ENCODE measurements at places on chromosomes 3 and 15.

- DNase-seq: no peak
Observed at GRCh38 chr15:52415628-52416027, 113.1 kb downstream of the MYO5A start.

DNA sequence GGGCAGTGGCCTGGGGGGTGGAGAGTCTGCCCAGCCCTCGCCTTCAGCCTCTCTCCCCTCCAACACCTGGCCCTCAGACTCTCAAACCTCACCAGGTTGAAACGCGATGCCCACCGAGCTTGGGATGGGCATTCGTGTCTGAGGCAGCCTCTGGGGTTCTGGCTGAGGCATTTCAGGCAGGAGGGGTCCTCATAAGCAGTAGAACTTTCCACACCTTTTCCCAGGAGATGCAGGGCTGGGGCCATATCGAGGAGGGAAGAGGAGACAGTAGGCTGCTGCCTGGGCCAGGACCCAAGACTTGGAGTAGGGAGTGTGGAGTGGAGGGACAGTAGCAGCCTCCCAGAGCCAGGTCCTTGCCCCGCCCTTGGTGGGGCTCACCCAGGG lies 24.6 kb downstream of the ACAA1 start:
- DNase-seq: no peak

- no peak for DNase-seq
Observed at GRCh38 chr3:98921957-98922356, 20.5 kb upstream of the DCBLD2 start.

GRCh38 chr3:149247008-149247710 lies 25.5 kb upstream of the CP start:
- no peak for DNase-seq

DNA sequence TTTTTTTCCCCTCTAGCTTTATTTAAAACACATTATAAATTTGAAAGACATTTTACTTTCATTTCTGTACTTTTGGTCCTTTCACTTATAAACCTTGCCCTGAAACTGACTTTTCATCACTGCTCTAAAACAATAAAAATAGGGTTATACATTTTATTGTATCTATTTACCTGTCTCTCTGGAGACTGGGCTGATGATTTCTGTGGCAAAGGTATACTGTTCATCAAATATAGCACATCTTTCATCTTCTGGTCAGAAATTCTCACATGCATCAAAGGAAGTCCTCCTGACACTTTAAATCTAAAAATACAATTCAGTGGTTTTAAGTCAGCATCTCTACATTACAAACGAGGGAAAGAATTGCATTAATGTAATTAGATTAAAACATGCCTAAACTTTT lies 86.1 kb downstream of the VPS13C start:
- DNase-seq: no peak

- no peak for DNase-seq
Observed at GRCh38 chr15:99504071-99504822, 61.5 kb upstream of the MEF2A start.

GRCh38 chr3:128242818-128243601 lies 89.7 kb downstream of the EEFSEC start:
- no peak for DNase-seq

DNA sequence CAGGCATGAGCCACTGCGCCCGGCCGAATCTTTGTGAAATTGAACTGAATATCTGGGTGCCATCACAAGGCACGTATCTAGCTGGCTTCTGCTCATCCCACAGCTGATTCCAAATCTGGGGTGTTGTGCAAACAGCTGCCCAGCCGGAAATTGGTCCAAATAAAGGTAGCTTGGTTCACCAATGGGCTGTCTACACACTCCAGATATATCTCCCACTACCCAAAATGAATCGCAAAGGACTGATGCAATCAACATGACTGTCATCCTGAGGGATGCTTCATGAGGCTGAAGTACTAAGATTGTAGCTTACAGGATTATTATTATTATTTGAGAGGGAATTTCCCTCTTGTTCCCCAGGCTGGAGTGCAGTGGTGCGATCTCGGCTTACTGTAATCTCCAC lies 28.1 kb downstream of the LARP6 start:
- no peak for DNase-seq

- DNase-seq: no peak
Observed at GRCh38 chr15:53618461-53618860, 141.0 kb downstream of the WDR72 start.

DNA sequence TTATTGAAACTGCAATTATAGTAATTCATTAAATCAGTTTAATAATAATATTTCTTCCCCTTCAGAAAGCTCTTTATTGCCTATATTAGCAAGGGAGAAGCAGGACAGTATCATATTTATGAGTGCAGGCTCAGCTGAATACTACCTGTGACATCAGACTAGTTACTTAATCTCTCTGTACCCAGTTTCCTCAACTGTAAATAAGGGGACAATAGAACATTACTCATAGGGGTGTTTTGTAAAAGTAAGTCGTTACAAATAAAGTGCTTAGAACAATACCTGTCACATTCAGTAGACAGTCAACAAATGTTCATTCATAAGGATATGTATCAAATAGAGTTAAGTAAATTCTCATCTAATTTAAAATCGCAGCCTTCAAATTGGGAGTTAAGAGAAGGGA lies 12.1 kb upstream of the VPS39 start:
- DNase-seq: no peak

- DNase-seq: no peak
Observed at GRCh38 chr3:26625187-26625586, 2.6 kb downstream of the LRRC3B start.

GRCh38 chr15:70440416-70441138 lies 322.8 kb downstream of the UACA start:
- DNase-seq: no peak

- no peak for DNase-seq
Observed at GRCh38 chr3:36756269-36756668, 8.1 kb downstream of the DCLK3 start.

DNA sequence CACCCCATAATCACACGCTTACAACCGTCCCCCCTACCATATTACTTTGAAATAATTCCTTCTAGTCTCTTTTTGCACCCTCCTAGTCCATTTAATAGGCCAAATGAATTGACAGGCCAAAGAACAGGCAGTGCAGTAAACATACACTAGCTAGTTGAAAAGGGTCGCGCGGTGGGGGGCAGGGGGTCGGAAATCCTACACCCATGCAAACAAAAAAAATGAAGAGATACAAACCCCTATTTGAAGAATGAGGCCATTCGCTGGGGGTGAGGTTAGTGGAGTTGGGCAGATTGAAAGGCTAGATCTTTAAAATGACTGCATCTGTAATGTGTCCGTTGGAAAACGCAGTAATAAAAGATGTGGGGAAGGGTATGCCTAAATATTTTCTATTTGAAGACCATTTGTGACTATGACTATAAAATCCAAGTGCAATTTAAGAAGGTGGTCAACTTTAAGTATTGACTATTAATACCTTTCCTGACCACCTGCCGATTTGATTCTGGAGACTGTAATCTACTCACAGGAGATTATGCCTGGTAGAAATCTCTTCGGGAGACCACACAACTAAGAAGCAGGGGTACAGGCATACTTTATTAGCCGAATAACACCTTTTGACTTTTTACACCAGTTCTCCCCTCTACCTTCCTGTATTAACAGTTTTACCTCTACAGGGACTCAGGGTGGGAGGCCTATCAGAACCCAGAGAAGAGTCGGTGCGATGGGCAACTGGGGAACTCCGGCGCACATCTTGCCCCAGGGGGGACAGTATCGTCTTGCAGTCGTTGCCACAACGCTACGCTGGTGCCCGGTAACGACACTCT lies 762 bp upstream of the ARL6 start:
- DNase-seq: no peak

GRCh38 chr3:6965881-6966280 lies 105.0 kb downstream of the GRM7 start:
- DNase-seq: no peak

- no peak for DNase-seq
Observed at GRCh38 chr15:89143503-89144162, 55.4 kb downstream of the ABHD2 start.

- no peak for DNase-seq
Observed at GRCh38 chr3:185934767-185935464, 2.9 kb downstream of the TRA2B start.

- DNase-seq: no peak
Observed at GRCh38 chr3:162641907-162642306, 1145.3 kb downstream of the OTOL1 start.

- DNase-seq: peak; percentile 64
Observed at GRCh38 chr15:75727851-75728715, 15.4 kb upstream of the CSPG4 start.

GRCh38 chr3:114332342-114333179 lies 38.7 kb downstream of the TIGIT start:
- DNase-seq: no peak

GRCh38 chr3:172771672-172772071 lies 21.1 kb downstream of the ECT2 start:
- no peak for DNase-seq

GRCh38 chr3:46542344-46542743 lies 23.8 kb downstream of the LRRC2 start:
- DNase-seq: no peak

DNA sequence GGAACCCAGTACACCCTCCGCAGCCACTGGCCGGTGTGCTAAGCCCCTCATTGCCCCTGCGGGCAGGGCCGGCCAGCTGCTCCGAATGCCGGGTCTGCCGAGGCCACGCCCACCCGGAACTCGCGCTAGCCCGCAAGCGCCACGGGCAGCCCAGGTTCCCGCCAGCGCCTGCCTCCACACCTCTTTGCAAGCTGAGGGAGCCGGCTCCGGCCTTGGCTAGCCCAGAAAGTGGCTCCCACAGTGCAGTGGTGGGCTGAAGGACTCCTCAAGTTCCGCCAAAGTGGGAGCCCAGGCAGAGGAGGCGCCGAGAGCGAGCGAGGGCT lies 81.4 kb upstream of the BCHE start:
- no peak for DNase-seq

GRCh38 chr15:63615935-63616334 lies 18.7 kb downstream of the FBXL22 start:
- no peak for DNase-seq

DNA sequence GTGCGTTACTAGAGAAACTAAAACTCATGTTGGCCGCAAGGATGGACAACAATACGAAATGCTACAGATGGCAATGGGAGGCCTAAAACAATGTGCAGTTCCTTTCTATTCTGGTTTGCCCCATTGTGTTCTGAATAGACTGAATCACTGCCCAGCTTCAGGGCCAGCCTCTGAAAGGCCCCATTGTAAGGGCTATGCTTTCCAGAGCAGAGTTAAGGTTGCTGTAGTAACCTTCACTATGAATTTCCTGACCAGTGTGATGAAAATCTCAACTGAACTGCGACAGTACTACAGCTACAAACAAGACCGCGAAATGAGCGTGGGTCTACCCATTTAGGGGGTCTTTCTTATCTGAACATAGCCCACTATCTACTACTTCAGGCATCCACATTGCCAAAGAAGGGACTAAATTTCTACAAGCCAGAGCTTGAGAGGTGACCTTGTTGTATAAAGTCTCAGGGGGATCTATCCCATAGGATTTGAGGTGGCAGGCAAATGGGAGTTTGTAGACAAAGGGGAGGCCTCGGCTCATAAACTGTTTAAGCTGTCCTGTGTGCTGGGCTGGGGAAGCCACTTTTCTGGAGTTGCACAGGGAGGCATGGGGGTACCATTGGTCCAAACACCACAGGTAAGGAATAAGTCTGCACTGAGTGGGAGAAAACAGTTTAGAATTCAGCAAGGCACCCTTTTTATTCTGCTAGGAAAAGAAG lies 80.1 kb downstream of the MYO1E start:
- DNase-seq: no peak

DNA sequence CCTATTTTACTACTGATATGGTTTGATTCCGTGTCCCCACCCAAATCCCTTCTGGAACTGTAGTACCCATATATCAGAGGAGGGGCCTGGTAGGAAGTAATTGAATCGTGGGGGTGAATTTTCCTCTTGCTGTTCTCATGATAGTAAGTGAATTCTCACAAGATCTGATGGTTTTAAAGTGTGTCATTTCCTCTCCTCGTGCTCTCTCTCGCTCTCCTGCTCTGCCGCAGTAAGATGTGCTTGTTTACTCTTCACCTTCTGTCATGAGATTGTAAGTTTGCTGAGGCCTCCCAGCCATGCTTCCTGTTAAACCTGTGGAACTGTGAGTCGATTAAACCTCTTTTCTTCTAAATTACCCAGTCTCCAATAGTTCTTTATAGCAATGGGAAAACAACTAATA lies 81.2 kb upstream of the ZBTB20 start:
- DNase-seq: no peak

- DNase-seq: no peak
Observed at GRCh38 chr15:63420333-63420747, 38.7 kb upstream of the CA12 start.

DNA sequence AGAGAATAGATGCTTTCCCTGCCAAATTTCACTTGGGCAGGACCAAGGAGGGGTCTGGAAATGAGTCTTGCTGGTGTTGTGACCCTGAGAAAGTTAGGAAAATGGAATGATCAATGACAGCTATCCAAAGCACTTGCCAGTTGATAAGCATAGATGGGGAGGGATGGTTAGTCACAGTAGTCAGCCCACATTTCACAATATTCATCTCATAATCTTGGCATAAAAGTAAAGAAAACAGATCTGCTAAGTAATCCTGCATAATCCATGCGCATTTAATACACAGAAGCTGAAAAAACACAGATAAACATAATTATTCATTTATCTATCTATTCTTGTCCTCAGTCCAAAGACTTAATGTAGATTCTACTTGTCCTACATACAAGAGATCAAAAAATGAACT lies 184.1 kb downstream of the ZIC4 start:
- no peak for DNase-seq

DNA sequence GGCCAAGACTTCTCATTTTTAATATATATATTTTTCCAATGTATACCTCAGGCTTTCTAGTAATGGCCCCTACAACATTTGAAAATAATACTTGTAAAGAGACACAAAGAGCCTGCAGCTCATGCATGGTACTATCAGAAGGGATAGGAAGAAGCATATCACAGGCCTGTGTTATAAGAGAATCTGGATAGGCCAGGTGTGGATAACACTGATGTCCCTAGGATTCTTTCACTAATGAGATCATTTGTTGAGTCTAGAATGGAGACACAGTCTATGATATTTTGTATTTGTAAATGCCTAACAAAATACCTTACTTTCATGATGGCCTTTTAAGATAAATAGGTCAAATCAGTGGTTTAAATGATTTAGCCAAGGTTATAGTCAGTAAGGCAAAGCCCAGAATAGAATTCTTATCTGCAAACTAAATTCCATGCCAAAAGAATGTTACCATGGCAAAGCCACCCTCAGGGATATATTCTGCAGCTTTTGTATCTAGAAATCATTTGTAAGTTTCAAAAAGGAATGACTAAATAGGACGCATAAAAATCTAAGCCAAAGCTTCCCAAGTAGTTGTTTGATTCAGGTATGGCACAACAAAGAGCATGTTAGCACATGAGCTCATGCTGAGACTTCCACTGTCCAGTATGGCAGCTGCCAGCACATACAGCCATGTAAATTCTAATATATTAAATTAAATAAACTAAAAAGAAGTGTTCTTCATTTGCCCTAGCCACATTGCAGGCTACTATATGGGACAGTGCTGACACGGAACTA lies 10.0 kb downstream of the DCP1A start:
- DNase-seq: no peak
